ENCODE measurements at places on chromosomes 3 and 15.

- no peak for DNase-seq
Observed at GRCh38 chr3:4568841-4569240, 75.7 kb downstream of the ITPR1 start.

DNA sequence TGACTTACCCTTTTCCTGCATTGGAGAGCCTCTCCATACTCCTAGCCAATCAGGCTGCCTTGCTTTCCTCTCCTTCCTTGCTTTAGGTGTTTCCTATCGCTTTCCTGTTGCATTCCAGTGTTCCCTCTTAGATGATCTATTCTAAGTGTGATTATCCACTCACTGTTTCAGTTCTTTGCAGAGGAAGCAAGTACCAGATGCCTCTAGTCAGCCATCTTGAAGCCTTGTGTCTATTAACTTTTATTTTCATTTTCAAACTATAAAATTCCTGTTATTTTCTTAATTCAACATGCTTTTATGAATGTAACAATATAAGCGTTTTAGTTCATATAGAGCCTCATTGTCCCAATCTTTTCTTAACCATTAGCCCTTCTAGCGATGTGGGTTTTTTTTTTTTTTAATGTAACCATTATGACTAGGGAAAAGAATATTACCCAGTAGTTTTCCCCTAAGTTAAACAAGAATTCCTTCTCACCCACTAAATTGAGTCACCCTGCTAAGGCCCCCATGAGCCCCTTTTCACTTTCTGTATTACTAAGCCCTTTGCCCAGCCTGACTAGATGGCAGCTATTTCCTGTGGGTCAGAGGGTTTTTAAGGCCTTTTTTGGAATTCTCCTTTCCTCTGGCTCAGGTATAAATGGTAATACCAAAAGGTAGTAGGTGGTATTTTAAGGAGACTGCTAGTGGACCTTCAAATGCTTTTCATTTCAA, 229.4 kb upstream of the CTNNB1 start:
- no peak for DNase-seq

GRCh38 chr3:138068046-138068445, 47.4 kb downstream of the DZIP1L start:
- DNase-seq = no peak

- peak; percentile 65 for DNase-seq
Observed at GRCh38 chr15:77021803-77022381, 27.0 kb downstream of the PSTPIP1 start.

- DNase-seq = no peak
Observed at GRCh38 chr15:94239474-94239873, 8.1 kb downstream of the MCTP2 start.

DNA sequence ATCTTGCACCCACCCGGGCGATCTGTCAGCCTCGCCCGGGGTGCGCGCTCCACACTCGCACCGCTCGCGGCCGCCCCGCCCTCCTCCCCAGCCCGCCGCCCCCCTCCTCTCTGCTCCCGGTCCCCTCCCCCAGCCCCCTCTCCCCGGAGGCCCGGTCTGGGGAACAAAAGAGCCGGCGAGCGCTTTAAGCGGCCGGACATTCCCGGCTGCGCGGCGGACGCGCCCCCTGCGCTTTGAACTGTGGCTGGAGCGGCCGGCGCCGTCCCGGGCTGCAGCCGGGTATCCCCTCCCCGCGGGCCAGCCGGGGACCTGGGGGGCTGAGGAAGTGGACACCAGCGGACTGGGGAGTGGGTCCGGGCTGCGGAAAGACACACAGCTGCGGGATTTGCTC, at the start of gene IGDCC3:
Gene IGDCC3, minus strand, starts transcription at position 27 of the 391 bp plus-strand sequence. CDS start 214 bp downstream, outside the sequence.
- DNase-seq = no peak

GRCh38 chr15:26126819-26127387, 263.8 kb upstream of the ATP10A start:
- DNase-seq = no peak

GRCh38 chr15:39874890-39875549, 45.0 kb downstream of the GPR176 start:
- peak; percentile 18 for DNase-seq

GRCh38 chr15:59794229-59794886, 105.2 kb upstream of the BNIP2 start:
- DNase-seq = peak; percentile 12

- DNase-seq = no peak
Observed at GRCh38 chr15:91263632-91264531, 163.8 kb downstream of the SV2B start.

DNA sequence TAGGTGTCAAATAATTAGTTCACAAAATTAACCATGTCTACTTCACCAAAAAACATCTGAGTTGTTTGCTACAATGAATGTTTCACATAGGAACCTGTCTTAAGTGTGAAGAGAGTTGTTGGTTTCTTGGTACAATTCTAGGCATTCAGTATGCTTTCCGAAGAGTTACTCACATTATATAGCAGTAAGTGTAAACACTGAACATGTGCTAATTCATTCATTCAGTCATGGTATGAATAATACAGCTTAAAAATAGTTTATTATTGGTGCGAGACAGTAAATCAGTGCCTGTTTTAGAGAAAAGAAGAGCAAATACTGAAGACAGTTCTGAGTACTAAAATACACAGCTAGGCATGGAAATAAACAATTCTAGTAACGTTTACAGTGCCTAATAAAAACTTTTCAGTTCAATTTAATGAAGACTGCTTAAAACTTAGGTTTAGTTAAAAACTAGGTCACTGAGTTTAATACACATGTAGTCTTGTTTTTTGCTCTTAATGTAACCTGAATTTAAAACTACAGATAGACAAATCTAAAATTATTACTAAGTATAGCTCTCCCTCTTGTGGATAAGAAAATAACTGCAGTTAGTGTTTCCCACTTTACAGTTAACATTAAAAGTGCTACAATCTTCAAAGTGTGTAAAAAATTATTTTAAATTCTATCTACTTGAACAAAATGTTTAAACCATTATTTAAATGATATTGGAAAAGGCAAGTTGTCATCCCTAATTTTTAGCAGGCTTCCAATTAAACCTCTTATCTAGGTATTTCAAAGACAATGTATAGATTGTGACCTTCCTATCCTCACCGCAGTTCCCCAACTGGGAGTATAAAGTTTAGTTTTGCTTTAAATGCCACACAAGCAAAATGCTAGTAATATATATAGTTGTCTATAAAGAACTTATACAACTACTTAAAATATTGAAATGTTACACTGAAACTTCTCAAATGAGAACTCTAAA, 20.1 kb upstream of the ZCWPW2 start:
- no peak for DNase-seq

DNA sequence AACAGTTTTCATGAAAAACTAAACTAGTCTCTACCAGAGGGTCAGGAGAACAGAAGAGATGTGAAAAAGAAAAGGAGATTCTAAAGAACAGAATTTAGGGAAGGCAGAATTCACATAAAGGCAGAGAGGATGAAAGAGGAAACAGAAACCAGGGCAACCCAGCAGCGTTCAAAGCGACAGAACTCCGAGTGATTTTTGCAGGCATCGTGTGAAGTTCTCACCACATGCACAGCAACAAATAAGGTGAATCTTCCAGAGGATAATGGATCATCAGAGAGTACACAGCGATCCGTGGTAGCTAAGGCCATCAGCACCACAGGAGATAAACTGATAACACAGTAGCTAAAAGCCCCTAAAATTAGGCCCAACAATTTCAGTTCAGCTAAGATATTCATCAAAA, 250.8 kb upstream of the THBS1 start:
- DNase-seq = no peak

DNA sequence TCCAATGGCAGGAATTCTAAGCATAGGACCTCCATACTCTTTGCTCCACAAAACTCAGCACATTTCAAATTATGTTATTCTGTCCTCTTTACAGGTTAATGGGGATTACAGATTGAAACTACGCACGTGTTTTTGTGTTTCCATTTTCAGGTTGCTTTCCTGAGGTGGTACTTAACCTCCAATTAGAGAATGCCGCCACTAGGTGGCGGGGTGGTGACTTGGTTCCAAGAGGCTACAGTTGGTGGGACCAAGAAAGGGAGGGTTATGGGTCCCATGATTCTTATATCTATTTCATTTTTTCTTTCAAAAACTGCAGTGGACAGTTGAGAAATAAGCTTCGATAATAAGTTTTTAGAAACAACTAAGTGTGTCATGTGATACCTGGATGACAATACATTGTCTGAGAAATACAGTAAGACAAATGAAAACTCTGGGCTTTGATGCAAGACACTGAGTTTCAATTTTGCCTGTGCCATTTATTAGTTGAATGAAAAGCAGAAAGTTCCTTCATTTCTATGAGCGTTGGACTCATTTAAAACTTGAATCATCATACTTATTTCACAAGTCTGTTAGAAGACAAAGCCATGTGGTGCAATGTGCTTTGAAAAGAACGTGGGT, 539.0 kb downstream of the FGF12 start:
- DNase-seq = peak; percentile 54

DNA sequence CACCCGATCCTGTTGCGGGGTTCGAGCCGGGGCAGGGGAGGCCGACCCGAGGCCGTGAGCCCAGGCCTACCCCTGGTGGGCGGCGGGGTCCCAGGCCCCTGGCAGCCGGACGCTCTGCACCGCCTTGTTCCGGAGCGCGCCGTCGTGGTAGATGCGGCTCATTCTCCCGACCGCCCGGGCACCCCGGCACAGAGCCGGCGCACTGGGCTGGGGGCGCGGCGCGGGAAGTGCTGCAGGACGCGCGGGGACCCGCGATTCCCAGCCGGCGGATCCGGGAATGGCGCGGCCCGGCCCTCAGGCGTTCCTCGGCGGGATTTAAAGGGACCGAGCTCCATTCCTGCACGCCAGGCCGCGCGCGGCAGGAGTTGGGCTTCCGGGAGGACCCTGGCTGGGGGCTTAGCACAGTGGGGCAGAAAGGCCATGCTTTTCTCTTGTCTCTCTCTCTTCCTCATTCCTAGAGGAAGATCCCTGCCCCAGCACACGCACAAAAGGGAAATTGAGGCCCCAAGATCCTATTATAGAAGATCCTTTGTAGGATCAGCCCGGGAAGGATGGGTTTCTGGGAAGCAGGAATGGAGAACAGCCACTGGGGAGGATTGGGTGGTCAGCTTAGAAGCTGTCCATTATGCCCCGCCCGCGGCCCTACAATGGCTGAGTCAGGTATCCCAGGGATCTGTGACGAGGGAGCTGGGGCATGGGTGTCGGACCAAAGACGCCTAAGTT, at the start of gene ARPIN:
Gene ARPIN, minus strand, starts transcription at position 279 of the 723 bp plus-strand sequence. Its CDS starts 117 bp downstream, at position 162.
- DNase-seq = no peak

- no peak for DNase-seq
Observed at GRCh38 chr3:27385504-27385903, 16.3 kb upstream of the NEK10 start.

DNA sequence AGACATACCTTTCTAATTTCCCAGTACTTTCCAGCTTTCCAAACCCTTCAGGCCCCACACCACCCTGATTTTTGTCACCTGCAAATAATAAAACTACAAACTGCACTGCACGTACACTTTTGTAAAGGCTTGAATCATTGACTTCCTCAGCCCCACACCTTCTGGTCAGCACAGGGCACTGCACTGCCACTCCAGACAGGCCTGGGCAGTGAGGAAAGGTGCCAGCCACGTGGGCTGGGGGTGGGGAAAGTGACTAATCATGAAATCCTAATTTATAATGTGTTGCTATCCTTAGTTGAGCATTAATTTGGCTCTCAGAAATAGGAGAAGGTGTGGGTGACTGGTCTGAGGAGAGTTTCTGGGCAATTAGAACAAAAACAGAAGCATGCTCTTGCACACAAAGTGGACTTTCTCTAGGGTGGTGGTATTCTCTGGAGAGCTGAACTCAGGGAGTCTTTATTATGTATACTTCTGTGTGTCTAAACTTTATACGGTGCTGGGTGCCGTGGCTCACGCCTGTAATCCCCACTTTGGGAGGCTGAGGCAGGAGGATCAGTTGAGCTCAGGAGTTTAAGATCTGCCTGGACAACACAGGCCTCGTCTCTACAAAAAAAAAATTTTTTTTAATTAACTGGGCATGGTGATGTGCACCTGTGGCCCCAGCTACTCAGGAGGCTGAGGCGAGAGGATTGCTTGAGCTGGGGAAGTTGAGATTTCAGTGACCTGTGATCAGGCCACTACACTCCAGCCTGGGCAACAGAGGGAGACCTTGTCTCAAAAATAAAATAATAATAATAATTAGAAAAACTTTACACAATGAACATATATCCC, 58.2 kb upstream of the FLNB start:
- DNase-seq = no peak

- no peak for DNase-seq
Observed at GRCh38 chr3:7265736-7266135, 404.8 kb downstream of the GRM7 start.

GRCh38 chr15:38176155-38176554, 76.5 kb upstream of the SPRED1 start:
- DNase-seq = no peak

- no peak for DNase-seq
Observed at GRCh38 chr3:58366699-58367098, 34.0 kb downstream of the PXK start.

DNA sequence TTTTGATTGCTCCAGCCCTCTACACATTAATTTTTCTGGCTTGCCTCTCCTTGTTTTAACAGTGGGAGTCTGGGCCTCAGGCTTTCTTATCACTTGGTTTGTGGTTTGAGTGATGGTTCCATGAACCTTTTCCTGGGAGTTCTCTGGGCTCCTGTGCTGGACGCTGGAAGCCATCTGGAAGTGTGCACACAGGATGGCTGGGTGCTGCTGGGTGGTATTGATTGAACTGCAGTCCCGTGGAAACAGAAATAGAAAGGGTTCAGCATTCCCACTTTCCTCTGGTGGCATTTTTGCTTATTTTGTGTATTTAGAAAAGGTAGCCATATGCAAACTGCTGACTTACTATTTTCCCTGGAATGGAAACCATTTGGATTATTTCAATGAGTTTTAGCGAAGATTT, 25.6 kb downstream of the MITF start:
- DNase-seq = no peak
